ENCODE measurements at places on chromosomes 3 and 15.

DNA sequence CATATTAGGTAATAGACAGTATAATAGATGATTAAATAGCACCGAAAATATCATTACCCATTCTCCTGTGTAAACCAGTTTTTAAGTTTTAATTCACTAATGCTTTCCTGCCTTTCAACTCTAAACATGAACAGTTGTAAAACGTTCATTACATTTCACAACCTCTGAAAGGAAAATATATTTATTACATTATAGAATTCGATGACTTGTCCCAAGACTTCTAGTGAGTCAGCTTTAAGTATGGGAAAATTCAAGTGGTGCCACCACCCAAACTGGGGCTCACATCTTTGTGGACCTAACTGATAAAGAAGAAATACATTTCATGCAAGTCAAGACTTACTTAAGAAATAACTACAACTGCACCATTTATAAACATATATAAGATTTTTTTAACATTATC lies 2.0 kb downstream of the TRIM59 start:
- no peaks in the 10 kb centered on the region for H3K27me3 ChIP-seq
- H3K27ac ChIP-seq, result no peak overlapping the region
- no peak overlapping the region for H3K4me3 ChIP-seq
- peaks cover 7% of the 10 kb centered on the region for H3K4me1 ChIP-seq
- no peak for DNase-seq

DNA sequence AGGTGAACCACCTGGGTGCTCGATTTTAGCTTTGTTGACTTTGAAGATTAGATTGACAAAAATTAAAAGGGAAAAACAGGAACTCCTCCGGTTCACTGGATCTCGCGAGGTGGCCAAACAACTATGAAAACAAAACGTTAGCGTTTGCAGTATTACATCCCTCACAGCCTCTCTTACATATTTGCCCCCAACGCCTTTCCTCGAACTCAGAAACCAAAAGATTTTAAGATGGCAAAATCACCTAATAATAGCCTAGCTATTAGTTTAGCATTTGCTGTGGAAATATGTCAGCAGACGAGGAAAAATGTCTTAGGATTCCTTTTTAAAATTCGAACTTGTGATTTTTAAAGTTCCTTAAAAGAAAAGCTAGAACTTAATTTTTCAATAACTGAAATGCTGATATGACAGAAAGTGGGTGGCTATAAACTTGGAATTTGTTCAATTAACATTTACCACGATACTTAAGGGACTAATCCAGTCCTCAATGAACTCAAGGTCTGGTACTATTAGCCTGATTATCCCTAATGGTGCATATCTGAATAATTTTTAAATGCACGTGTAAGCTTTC lies 491 bp upstream of the SENP7 start:
- no peaks in the 10 kb centered on the region for H3K27me3 ChIP-seq
- H3K27ac ChIP-seq, result peak overlapping the region; percentile 90
- peaks cover 11% of the 10 kb centered on the region for H3K4me1 ChIP-seq
- H3K4me3 ChIP-seq, result peak overlapping the region; percentile 89
- DNase-seq, result no peak
- H3K36me3 ChIP-seq, result no peaks in the 10 kb centered on the region

DNA sequence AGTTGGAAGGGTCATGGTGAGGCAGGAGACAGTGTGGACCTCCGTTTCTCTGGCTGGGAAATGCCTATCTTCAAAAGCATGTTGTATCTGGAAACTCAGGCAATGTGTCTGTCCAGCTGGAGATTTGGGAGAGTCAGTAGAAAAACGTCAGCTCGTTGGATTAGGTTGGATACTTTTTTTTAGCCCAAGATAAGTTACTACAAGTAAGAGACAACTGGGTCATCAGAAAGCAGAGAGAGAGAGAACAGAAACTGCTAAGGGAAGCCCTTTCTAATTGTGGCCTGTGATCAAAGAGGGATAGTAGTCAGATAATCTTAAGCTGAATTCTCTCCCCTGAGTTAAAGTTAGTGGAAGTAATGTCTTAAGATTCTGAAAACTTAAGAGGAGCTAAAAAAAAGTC lies 78.9 kb upstream of the ZNF280D start:
- no peak overlapping the region for H3K27ac ChIP-seq
- H3K4me3 ChIP-seq, result no peak overlapping the region
- no peaks in the 10 kb centered on the region for H3K36me3 ChIP-seq
- no peaks in the 10 kb centered on the region for H3K4me1 ChIP-seq
- H3K27me3 ChIP-seq, result no peaks in the 10 kb centered on the region
- DNase-seq, result no peak

DNA sequence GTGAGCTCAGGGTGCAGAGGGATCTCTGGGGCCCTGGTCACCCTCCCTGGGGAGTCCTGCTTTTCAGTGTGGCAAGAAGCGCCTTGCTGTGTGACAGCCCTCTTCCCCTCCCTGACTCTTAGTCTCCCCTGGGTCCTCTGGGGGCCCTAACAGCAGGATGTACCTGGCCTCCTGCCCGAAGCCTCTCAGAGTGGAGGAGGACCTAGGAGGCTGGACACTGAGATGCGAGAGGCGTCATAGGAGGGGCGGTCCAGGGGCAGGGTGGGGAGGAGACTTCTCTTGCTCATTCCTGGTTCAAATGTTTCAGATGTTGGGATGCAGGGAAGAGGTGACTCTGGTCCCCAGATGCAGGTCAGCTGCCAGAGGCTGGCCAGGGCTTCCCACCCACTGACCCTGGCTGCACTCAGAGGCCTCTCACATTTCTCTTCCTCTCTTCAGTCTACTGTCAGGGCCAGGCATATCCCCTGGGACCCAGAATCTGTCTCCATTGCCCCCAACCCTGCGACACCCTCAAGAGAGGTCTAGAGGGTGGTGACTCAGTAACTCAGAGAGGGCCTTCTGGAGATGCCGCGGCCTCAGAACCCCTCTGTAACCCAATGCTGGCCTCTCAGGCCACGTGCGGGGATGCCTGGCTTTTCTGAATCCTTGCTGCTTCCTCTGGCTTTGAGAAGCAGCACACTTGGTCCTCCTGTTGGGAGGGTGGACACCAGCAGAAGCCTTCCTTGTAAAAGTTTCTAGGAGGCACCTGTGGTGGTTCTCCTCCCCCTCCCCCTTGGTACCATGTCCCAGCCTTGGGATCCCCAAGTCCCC lies 25.9 kb downstream of the SNX33 start:
- no peak for DNase-seq
- H3K4me3 ChIP-seq, result no peak overlapping the region

- H3K36me3 ChIP-seq, result no peaks in the 10 kb centered on the region
- no peaks in the 10 kb centered on the region for H3K27me3 ChIP-seq
- H3K4me1 ChIP-seq, result no peaks in the 10 kb centered on the region
- H3K4me3 ChIP-seq, result no peak overlapping the region
- no peak overlapping the region for H3K27ac ChIP-seq
- no peak for DNase-seq
Measured at GRCh38 chr15:77915261-77915960, 162.1 kb downstream of the TBC1D2B start.

- H3K27me3 ChIP-seq, result no peaks in the 10 kb centered on the region
- no peak for DNase-seq
- H3K27ac ChIP-seq, result no peak overlapping the region
Measured at GRCh38 chr3:88616413-88616812, 466.7 kb downstream of the C3orf38 start.

DNA sequence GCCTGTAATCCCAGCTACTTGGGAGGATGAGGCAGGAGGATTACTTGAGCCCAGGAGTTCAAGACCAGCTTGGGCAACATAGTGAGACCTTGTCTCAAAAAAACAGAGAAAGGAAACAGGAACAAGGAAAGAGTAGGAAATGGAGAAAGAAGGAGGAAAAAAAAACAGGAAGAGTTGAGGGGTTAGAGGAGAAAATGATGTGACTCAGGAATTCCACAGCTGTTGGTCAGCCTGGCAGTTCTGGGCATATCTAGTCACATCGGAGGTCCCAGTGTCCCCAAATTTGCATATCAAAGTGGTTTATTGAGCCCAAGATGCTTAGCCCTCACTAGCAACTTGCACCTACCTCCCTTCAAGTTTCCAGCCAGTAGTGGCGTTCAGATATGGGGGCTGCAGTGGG lies 18.8 kb upstream of the JMJD7 start:
- H3K27ac ChIP-seq, result no peak overlapping the region
- no peak for DNase-seq
- H3K27me3 ChIP-seq, result no peaks in the 10 kb centered on the region
- no peak overlapping the region for H3K4me3 ChIP-seq
- peaks cover 7% of the 10 kb centered on the region for H3K36me3 ChIP-seq
- peaks cover 13% of the 10 kb centered on the region for H3K4me1 ChIP-seq

GRCh38 chr3:117790235-117790987 lies 1080.8 kb downstream of the TUSC7 start:
- no peaks in the 10 kb centered on the region for H3K36me3 ChIP-seq
- H3K27me3 ChIP-seq, result no peaks in the 10 kb centered on the region
- H3K4me3 ChIP-seq, result no peak overlapping the region
- no peak overlapping the region for H3K27ac ChIP-seq

DNA sequence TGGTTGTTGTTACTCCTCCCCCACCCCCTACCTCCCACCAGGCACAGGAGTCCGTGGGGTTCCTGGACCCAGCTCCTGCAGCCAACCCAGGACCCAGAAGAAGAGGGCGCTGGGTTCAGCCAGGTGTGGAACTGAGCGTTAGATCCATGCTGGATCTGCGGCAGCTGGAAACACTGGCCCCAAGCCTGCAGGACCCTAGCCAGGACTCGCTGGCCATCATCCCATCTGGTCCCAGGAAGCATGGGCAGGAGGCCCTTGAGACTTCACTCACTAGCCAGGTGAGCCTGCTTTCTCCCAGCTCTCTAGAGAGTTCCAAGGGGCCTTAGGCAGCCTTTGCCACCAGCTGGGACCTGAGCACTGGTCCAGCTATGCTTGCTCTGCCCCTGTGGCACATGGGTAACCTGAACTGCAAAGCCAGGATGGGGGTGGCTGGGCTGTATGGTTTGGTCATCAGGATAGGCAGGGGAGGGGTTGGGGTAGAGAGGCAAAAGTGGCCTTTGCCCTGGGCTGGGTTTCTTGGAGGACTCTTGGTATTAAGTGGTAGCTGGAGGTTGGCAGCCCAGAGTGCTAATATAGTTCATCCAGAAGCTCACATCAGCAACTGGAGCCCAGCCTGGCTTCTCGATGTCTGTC lies 7.0 kb upstream of the JMJD7 start:
- H3K27me3 ChIP-seq, result no peaks in the 10 kb centered on the region
- DNase-seq, result no peak
- H3K27ac ChIP-seq, result no peak overlapping the region
- H3K4me1 ChIP-seq, result no peaks in the 10 kb centered on the region

DNA sequence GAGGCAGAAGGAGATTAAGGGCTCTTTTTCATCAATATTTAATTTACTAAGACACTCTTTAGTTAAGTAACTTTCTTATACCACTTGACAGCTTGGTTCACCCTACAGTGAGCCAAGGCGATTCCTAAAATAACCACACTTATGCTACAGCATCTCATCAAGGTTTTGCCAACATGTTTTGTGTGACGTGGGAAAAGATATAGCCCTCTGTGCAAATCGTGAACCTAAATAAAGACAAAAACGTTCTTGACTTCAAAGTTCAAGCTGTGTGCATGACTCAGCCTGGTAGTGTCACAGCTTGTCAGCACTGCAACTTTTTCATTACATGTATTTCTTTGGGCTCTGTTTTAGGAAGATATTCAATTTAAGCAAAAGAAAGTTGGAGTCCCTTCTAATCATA lies 297.0 kb upstream of the EPHA3 start:
- DNase-seq, result no peak
- H3K4me1 ChIP-seq, result no peaks in the 10 kb centered on the region
- no peaks in the 10 kb centered on the region for H3K36me3 ChIP-seq
- no peaks in the 10 kb centered on the region for H3K27me3 ChIP-seq
- no peak overlapping the region for H3K4me3 ChIP-seq
- H3K27ac ChIP-seq, result no peak overlapping the region

DNA sequence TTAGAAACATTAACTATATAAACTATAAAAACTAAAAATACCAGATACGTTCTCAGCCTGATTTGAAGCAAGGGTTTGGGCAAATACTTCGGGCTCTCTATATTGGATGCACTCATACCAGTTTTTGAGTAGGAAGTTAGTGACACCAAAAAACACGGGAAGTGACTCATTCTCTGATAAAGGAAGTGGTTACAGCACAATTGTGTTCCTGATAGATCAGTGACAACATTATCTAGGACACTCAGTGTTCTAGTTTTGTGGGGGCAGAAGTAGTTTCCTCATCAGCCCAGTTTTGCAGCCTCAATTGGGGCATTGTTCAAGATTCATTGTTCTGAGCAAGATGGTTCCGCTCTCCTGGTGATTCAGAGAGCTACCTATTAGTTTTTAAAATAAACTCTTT lies 469.6 kb upstream of the DPPA4 start:
- H3K4me1 ChIP-seq, result peaks cover 27% of the 10 kb centered on the region
- peak; percentile 82 for DNase-seq
- H3K27me3 ChIP-seq, result no peaks in the 10 kb centered on the region
- H3K27ac ChIP-seq, result peak overlapping the region; percentile 81
- H3K4me3 ChIP-seq, result no peak overlapping the region

GRCh38 chr3:134883697-134884385 lies 88.8 kb downstream of the EPHB1 start:
- H3K4me3 ChIP-seq, result no peak overlapping the region
- no peak for DNase-seq
- H3K27me3 ChIP-seq, result no peaks in the 10 kb centered on the region
- H3K27ac ChIP-seq, result no peak overlapping the region
- H3K4me1 ChIP-seq, result peaks cover 4% of the 10 kb centered on the region

GRCh38 chr15:85463276-85463892 lies 83.0 kb downstream of the AKAP13 start:
- DNase-seq, result no peak
- H3K27ac ChIP-seq, result no peak overlapping the region
- no peaks in the 10 kb centered on the region for H3K36me3 ChIP-seq
- H3K27me3 ChIP-seq, result no peaks in the 10 kb centered on the region
- no peak overlapping the region for H3K4me3 ChIP-seq

- no peak for DNase-seq
- H3K4me1 ChIP-seq, result no peaks in the 10 kb centered on the region
- H3K27ac ChIP-seq, result no peak overlapping the region
- H3K27me3 ChIP-seq, result no peaks in the 10 kb centered on the region
Measured at GRCh38 chr3:184348057-184348382, 10.6 kb downstream of the FAM131A start.

- H3K27me3 ChIP-seq, result no peaks in the 10 kb centered on the region
- no peaks in the 10 kb centered on the region for H3K36me3 ChIP-seq
- no peak for DNase-seq
Measured at GRCh38 chr15:78650022-78650421, 9.0 kb upstream of the CHRNB4 start.

DNA sequence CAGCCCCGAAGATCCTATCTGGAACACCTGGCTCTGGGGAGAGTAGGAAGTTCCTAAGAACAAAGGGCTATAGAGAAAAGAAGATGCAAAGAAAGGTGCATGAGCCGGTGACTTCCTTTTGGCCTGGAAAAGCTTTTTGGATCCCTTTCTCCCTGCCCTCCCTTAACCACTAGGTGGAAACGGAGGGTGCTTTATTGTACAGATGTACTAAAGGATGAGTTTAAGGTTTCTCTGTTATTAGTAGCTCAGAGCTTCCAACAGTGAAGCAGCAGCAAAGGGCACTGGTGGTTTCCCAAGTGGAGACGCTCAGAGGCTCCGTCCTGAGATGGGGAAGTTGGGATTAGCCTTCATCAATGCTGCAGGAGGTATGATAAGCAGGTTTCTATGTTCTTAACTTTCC lies 5.9 kb upstream of the ADGRG7 start:
- peak overlapping the region; percentile 20 for H3K4me3 ChIP-seq
- H3K27ac ChIP-seq, result peak overlapping the region; percentile 46

GRCh38 chr3:98856724-98857123 lies 44.8 kb downstream of the DCBLD2 start:
- DNase-seq, result no peak
- H3K27me3 ChIP-seq, result no peaks in the 10 kb centered on the region
- no peak overlapping the region for H3K27ac ChIP-seq

- no peaks in the 10 kb centered on the region for H3K27me3 ChIP-seq
- H3K4me3 ChIP-seq, result no peak overlapping the region
Measured at GRCh38 chr3:45976191-45977091, 19.2 kb downstream of the FYCO1 start.
